Mesothelial cell of epicardium (in vitro differentiated cells): ENCODE measurements at places on chromosomes 5 and 9.

DNA sequence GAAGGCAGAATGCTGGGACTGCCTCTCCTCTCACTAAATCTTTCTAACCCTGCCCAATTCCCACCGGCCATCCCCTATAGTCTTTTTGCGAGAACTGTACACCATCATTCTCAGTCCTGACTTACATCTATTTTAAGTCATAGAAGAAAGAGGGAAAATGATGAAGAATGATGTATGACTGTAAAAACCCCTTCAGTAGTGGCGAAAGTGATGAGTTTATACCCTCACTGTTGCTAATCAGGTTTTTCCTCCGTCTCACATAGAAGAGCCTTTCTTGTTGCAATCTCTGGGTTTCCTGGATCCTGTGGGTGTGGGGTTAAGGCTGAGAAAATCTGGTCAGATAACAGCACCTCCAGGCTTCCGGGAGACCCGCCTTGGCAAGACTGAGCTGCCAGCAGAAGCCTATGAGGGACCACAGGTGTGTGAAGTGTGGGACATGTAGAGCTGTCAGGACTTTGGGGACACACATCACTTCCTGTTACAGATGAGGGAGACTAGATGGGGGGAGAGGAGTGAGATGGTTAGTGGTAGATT, 147.1 kb upstream of the SLC12A2 start:
- H3K4me1 ChIP-seq: peaks cover 8% of the 10 kb centered on the region
- H3K27me3 ChIP-seq: no peaks in the 10 kb centered on the region
- no peak for DNase-seq
- H3K36me3 ChIP-seq: no peaks in the 10 kb centered on the region
- peak overlapping the region; percentile 67 for H3K27ac ChIP-seq
- H3K4me3 ChIP-seq: no peak overlapping the region

GRCh38 chr9:89716559-89716958, 111.7 kb downstream of the GADD45G start:
- H3K36me3 ChIP-seq: no peaks in the 10 kb centered on the region
- H3K4me3 ChIP-seq: no peak overlapping the region
- no peaks in the 10 kb centered on the region for H3K27me3 ChIP-seq
- DNase-seq: no peak
- H3K27ac ChIP-seq: no peak overlapping the region

GRCh38 chr5:59656351-59657254, 236.9 kb downstream of the PDE4D start:
- H3K36me3 ChIP-seq: no peaks in the 10 kb centered on the region
- no peak for DNase-seq
- H3K4me3 ChIP-seq: no peak overlapping the region
- H3K4me1 ChIP-seq: peaks cover 18% of the 10 kb centered on the region

- H3K27ac ChIP-seq: no peak overlapping the region
- H3K36me3 ChIP-seq: no peaks in the 10 kb centered on the region
- no peaks in the 10 kb centered on the region for H3K4me1 ChIP-seq
Measured at GRCh38 chr5:35884773-35885172, 28.1 kb downstream of the IL7R start.

DNA sequence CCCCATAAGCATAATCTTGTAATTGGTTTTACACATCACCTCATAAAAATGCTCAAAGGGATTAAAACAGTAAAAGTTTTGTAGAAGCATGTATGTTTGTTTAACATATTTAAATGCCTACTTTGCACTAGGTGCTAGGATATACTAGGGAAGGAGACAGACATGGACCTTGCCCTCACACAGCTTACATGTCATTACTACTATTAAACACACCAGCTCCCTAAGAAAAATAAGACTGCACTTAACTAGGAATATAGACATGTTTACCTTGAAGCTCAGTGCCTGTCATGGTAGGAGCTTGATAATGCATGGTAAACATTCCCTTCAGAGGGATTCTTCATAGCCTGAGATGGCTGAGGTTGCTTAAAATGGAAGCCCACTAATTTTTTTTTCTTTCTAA, 6.2 kb downstream of the SHLD3 start:
- H3K4me3 ChIP-seq: no peak overlapping the region
- peaks cover 8% of the 10 kb centered on the region for H3K4me1 ChIP-seq
- H3K36me3 ChIP-seq: peaks cover 7% of the 10 kb centered on the region
- H3K27ac ChIP-seq: no peak overlapping the region

GRCh38 chr9:111066468-111066867, 28.2 kb upstream of the LPAR1 start:
- no peaks in the 10 kb centered on the region for H3K27me3 ChIP-seq
- H3K4me3 ChIP-seq: no peak overlapping the region
- no peak for DNase-seq
- H3K36me3 ChIP-seq: no peaks in the 10 kb centered on the region
- H3K27ac ChIP-seq: peak overlapping the region; percentile 79
- peaks cover 32% of the 10 kb centered on the region for H3K4me1 ChIP-seq

DNA sequence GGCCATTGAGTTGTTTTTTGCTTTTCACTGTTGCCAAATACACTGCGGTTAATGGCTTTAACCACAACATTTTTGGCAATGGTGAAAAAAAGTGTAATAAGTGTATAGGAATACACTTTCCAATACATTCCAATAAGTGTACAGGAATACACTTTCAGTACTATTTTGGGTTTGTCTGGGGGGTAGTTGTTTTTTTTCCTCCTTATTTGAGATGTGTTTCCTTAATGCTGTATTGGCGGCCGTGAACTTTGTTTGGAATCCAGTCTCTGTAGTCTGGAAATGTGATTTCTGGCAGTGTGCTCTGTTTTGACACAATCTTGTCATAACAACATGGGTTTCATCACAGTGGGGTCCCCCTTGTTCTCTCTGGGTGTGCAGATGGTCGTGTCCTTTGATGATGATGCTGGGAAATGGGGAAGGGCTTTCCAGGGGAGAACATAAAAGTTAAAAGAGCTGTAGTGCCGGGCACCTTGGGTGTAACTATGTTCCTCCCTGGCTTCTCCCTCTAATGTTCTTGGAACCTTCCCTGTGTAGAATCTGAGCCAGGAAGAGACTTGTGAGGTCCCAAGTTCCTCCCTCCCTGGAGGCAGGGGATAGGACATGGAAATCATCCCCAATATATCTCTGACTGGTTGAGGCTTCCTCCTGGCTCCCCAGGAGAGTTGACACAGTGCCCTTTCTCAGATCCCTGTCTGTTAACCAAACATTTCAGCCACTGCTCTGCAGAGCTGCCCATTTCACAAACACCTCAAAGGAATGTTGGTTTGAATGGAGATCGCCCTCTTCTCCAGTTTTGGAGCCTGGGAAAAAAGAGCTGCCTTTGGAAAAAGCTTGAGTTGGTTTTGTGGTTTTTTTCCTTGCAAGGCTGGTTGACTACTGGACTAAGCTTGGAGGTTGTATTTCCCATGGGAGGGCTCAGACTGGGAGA, 44.8 kb downstream of the RCL1 start:
- H3K4me1 ChIP-seq: no peaks in the 10 kb centered on the region
- no peak overlapping the region for H3K27ac ChIP-seq
- no peak overlapping the region for H3K4me3 ChIP-seq
- no peaks in the 10 kb centered on the region for H3K27me3 ChIP-seq
- DNase-seq: no peak

DNA sequence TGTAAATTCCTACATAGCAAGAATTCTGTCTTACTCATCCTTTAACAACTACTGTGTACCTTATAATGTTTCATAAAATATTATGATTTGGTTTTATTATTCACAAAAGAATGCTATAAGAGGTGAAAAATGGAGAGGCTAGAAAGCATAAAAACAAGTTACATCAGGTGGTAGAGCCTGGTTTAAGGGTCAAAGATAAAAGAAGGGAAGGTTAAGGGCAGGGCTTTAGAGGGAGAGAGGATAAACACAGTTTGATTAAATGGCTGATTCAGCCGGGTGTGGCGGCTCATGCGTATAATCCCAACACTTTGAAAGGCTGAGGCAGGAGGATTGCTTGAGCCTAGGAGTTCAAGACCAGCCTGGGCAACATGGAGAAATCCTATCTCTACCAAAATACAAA, 40.4 kb upstream of the HSPB3 start:
- H3K36me3 ChIP-seq: no peaks in the 10 kb centered on the region
- DNase-seq: no peak
- no peaks in the 10 kb centered on the region for H3K27me3 ChIP-seq
- no peaks in the 10 kb centered on the region for H3K4me1 ChIP-seq
- no peak overlapping the region for H3K27ac ChIP-seq

- peak overlapping the region; percentile 83 for H3K27ac ChIP-seq
- H3K27me3 ChIP-seq: no peaks in the 10 kb centered on the region
- no peak for DNase-seq
- peaks cover 41% of the 10 kb centered on the region for H3K4me1 ChIP-seq
Measured at GRCh38 chr5:55437859-55438206, 96.9 kb downstream of the PLPP1 start.

DNA sequence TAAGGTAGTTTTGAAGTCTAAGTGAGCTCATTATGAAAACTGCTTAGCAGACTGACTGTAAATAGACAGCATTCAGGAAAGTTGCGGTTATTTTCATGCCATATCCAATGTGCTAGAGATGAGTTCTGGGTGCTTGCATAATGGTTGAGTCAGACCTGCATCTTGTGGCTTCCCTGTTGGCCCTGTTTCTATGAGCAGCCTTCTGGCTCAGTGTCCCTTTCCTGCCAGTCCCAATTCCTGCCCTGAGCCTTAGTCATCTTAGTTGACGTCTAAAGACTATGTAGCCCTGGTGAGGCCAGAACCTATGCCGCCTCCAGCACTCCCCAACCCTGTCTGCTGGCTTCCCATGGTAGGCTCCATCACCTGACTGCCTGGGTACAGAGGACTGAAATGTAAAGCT, 76.3 kb upstream of the TNFSF8 start:
- DNase-seq: no peak
- H3K27ac ChIP-seq: no peak overlapping the region
- no peaks in the 10 kb centered on the region for H3K36me3 ChIP-seq
- peaks cover 9% of the 10 kb centered on the region for H3K4me1 ChIP-seq
- no peak overlapping the region for H3K4me3 ChIP-seq

DNA sequence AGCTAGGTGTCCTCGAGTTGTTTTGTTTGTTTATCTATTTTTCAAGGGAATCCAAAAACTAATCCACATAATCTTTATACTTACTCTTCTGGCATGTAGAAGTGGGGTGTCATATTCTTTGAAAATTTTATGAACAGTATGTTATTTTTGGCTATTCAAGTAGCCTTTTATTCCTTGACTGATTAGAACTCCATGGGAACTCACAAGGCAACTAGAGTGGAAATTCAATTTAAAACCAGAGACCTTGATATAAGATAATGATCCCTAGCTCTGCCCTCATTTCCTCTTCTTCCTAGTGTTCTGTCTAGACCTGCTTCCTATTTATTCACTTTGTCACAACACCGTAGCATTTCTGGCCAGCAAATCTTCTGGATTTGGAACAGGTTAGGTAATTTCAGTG, 1123.7 kb upstream of the C9orf72 start:
- H3K4me3 ChIP-seq: no peak overlapping the region
- H3K27ac ChIP-seq: peak overlapping the region; percentile 54
- peaks cover 13% of the 10 kb centered on the region for H3K36me3 ChIP-seq
- H3K4me1 ChIP-seq: peaks cover 6% of the 10 kb centered on the region

DNA sequence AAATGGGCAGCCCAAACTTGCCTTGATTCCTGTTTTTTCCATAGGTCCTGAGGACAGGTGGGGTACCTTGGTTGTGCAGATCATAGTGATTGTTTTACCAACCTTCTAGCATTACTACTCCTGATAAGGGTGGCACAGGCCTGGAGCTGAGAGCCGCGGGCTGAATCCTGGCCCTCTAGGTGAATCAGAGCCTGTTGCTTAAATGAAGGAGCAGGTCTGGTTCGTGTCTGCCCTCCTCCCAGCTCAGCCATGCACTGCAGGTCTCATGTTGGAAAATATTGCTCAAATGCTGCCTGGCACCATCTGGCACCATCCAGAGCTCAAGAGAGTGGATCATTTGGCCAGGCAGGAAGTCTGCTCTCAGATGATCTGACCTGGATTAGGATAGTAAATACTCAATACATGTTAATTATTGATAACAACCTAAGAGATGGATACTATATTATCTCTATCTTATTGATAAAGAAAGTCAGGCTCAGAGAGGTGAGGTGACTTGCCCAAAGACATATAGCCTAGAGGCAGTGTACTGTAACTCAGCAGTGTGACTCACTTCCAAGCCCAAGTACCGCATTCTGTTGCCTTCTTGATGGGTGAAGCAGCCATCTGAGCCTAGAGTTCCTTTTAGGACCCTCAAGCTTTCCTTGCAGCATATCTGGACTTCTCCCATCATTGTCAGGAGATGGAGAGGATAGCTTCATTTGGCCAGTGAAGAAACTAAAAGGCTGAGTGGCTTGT, 104.3 kb upstream of the PITX1 start:
- peaks cover 10% of the 10 kb centered on the region for H3K27me3 ChIP-seq
- H3K4me1 ChIP-seq: peaks cover 30% of the 10 kb centered on the region
- H3K4me3 ChIP-seq: no peak overlapping the region
- no peaks in the 10 kb centered on the region for H3K36me3 ChIP-seq
- no peak for DNase-seq

DNA sequence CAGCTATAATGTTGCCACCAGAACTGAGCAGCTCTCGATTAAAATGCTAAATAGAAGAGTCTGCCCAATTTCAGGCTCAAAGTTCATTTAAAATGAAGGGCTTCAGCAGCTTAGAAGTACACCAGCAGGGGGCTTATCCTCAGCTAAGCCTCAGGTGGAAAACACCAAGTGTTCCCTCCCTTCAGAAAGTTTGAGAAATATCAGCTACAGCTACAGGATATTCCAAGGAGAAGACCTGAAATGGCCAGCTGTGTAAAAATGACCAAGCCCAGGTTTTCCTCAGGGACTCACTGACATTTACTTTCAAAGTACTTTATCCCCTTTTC, 395.4 kb downstream of the DTWD2 start:
- no peak for DNase-seq
- no peaks in the 10 kb centered on the region for H3K4me1 ChIP-seq
- H3K36me3 ChIP-seq: no peaks in the 10 kb centered on the region
- H3K27me3 ChIP-seq: no peaks in the 10 kb centered on the region
- H3K27ac ChIP-seq: no peak overlapping the region
- H3K4me3 ChIP-seq: no peak overlapping the region
